ENCODE measurements at places on chromosomes 12 and 14.
A peak's percentile ranks its signal among the peaks of the same experiment; 100 is the strongest.

DNA sequence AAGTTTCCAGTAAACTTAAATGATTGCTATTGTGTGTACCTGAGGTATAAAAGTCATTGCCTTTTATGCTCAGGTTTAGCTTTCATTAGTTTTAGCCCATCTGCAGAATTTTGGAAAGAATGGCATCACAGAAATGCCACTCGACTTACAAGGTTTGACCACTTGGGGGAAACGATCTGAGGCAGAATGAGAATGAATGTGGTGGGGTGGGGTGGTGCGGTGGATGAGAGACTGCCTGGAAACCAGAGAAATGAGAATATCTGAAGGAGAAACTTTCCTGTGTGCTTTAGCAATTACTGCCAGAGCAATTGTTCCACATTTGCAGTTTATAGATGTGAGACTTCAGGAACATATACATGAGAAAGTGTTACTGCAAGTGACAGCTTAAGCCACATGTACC is 225.4 kb upstream of the PDE3A start:
- no peak overlapping the region for H3K4me3 ChIP-seq
- H3K27me3 ChIP-seq, result peaks cover 2% of the 10 kb centered on the region
- DNase-seq, result no peak
- no peaks in the 10 kb centered on the region for H3K4me1 ChIP-seq

DNA sequence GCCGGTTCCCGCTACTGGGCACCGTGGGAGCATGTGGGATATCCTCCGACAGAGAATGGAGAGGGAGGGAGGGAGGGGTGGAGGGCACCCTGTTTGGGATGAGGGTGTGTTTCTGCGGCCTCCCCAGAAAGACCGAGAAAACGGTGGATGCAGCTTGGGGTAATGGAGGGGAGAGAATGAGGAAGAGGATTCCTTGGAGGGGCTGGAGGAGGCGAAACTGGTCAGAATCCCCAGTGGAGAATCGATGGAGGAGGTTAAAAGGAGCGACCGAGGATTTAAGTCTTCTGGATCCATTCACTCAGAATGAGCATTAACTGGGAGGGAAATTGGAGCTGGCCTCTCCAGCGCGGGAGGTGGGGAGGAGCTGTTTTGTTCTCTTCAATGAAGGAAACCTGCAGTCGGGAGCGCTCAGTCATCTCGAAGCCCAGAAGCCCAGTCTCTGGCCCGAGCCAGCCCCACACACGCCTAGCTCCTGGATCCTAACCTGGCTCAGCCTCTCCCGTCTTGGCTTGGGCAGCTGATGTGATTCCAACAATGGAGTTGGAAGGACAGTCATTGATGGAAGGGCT is 581 bp downstream of the ARG2 start:
- peaks cover 7% of the 10 kb centered on the region for H3K4me1 ChIP-seq
- H3K36me3 ChIP-seq, result no peaks in the 10 kb centered on the region
- H3K27ac ChIP-seq, result peak overlapping the region; percentile 29

- H3K27ac ChIP-seq, result no peak overlapping the region
- no peak for DNase-seq
- H3K4me3 ChIP-seq, result no peak overlapping the region
- H3K36me3 ChIP-seq, result peaks cover 2% of the 10 kb centered on the region
- no peaks in the 10 kb centered on the region for H3K27me3 ChIP-seq
Measured at GRCh38 chr12:49582850-49583249, 14.9 kb upstream of the MCRS1 start.

DNA sequence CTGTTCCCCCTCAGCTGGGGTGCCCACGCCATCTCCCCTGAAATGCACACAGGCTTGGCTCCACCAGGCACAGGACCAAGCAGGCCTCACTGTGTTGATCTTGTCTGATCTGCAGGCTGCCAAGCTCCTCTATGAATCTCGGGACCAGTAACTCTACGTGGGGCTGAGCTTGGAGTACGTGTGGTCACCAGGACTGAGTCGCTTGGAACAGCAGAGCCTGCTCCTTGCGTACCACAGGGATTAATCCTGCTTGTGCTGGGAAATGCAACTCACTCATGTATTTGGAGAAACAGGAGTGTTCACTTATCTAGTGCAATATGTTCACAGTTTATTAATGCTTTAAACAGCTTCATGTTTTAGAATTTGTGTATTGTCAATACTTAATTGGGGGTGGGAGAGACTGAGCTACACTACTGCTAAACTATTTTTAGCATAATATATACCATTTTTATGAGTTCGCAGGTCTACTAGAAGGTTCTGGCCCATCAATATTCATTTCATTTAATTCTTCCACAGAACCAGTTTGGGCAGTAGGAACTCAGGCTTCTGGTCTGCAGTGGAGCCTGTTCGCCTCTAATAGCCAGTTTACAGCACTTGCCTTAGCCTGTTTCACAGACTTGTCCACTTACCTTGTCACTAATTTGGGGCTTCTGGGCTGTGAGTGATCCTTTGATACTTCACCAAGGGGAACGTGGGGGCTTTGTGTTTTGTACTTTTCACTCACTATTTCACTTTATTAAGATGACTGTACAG is 17.4 kb downstream of the ZFYVE21 start:
- H3K27me3 ChIP-seq, result no peaks in the 10 kb centered on the region
- H3K4me1 ChIP-seq, result peaks cover 2% of the 10 kb centered on the region
- no peak for DNase-seq
- no peak overlapping the region for H3K4me3 ChIP-seq

- peaks cover 3% of the 10 kb centered on the region for H3K36me3 ChIP-seq
- peaks cover 3% of the 10 kb centered on the region for H3K4me1 ChIP-seq
- H3K27ac ChIP-seq, result no peak within 1 kb of the TSS
- DNase-seq, result peak; percentile 17
- peaks cover 23% of the 10 kb centered on the region for H3K27me3 ChIP-seq
Measured at GRCh38 chr12:95790033-95790916, at the start of gene NTN4. TSS of gene NTN4 (minus strand) at chr12:95790764. CDS start at chr12:95790309, 455 bp downstream.

- no peak overlapping the region for H3K27ac ChIP-seq
- DNase-seq, result no peak
- H3K36me3 ChIP-seq, result no peaks in the 10 kb centered on the region
- no peaks in the 10 kb centered on the region for H3K27me3 ChIP-seq
Measured at GRCh38 chr12:59850268-59850667, 254.4 kb downstream of the SLC16A7 start.

GRCh38 chr14:76007852-76008251 is 22.3 kb downstream of the IFT43 start:
- peaks cover 72% of the 10 kb centered on the region for H3K36me3 ChIP-seq
- H3K27ac ChIP-seq, result no peak overlapping the region
- no peaks in the 10 kb centered on the region for H3K27me3 ChIP-seq
- DNase-seq, result no peak
- peaks cover 3% of the 10 kb centered on the region for H3K4me1 ChIP-seq

DNA sequence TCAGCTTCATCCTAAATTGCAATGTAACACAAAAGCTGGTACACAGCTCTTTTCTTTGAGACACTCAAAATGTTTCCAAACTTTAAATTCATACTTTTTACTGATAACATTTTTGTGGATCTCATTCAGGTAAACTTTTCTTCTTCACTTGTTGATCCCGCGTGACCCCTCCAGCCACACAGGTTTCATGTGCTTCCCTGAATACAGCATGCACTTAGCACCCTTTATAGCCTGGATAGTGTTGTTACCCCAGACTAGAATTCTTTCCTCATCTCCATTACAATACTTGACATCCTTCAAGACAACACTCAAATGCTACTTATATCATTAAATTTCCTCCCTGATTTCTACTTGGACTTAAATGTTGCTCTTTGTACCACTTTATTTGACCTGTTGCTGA is 373.4 kb downstream of the RAD51B start:
- H3K36me3 ChIP-seq, result no peaks in the 10 kb centered on the region
- H3K4me3 ChIP-seq, result no peak overlapping the region
- no peak for DNase-seq
- H3K4me1 ChIP-seq, result no peaks in the 10 kb centered on the region
